ENCODE measurements at places on chromosomes 7 and 10.

GRCh38 chr7:28364082-28364481 lies 48.2 kb upstream of the CREB5 start:
- DNase-seq: no peak

DNA sequence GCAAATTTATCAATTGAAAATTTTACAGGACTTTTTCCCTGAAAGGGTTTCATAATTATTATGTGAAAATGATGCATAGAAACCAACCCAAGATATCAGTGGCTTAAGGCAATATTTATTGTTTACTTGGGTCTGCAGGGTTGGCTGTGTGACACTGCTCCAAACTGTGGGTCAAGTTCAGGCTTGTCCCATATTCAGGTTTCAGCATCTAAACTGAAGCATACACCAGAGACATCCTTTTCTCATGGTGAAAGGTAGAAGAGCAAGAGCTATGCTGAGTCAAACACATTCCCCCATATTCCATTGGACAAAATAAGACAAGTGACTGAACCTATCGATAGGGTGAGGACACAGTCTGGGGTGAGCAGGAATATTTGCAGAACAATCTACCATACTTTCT lies 110.9 kb downstream of the MAPK8 start:
- no peak for DNase-seq

DNA sequence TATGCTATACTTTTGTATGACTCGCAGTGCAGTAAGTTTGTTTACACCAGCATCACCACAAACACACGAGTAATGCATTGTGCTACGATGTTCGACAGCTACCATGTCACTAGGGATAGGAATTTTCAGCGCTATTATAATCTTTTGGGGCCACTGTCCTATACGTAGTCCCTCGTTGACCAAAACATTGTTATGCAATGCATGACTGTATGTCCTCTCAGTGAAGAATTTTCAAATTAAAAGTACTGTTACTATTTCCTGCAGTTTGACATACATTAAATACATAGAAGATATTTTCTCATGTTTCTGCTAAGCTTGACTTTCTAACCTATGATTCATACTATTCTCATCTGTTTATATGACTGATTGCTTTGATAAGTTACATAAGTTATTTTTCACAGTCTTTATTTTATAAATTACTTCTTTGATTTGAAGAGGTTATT lies 203.6 kb downstream of the VTI1A start:
- DNase-seq: no peak

- no peak for DNase-seq
Observed at GRCh38 chr10:124025660-124026588, 67.5 kb downstream of the CHST15 start.

DNA sequence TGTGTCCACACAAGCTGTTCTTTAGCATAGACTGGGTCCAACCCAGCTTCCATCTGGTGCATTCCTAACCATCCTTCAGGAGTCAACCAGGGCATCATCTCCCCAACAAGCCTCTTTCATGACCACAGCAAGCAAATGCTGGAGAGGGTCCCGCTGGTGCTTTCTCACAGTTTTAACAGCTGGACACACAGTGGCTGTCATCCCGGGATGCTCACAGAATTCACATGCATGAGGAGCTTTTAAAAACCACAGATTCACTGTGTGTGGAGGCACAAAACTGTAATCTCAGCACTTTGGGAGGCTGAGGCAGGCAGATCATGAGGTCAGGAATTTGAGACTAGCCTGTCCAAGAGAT lies 6.4 kb upstream of the CYP3A7 start:
- no peak for DNase-seq

DNA sequence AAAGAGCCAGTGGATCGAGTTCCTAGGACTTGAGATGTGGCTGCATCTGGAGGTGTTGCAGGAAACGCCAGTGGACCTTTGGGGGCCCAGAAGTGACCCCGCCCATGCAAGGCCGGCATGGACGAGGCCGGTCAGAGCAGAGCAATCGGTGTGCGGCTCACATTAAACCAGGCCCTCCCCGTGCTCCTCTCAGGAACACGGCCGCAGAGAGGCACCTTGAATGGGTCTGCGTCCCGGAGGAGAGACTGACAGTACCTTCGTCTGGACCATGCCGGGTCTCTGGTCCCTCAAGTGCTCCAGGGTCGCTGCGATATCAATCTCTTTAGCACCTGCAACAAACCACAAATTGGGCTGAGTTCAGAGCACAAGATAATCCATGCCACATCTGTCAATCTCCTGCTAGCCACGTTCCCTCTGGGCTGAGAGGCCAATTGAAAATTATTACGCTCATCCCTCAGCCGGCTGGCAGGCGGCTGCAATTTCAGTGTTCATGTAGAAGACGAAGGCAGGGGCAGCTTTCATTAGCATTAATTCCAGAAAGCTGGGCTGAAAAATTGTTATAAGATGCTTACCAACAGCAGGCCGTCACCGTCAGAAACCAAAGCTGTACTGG lies 212.0 kb downstream of the DNAJB6 start:
- no peak for DNase-seq

- no peak for DNase-seq
Observed at GRCh38 chr10:21488957-21489446, 36.5 kb downstream of the SKIDA1 start.

DNA sequence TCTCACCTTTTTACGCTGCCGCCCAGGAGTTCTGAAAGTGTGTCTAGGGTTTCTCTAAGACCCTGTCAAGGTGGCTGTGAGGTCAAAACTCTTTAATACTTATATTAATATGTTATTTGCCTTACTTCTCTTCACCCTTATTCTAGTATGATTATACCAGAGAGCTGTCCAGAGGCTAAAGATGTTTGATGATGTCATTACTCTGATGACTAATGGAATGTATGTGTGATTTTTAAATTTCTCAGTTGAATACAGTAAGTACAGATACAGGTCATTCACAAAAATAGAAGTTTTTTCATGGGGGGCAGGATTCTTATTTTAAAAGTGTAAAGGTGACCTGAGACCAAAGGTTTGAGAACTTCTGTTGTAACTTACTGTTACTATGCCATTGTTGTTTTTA lies 150.6 kb upstream of the FOXP2 start:
- DNase-seq: no peak

GRCh38 chr10:95651346-95652060 lies 5.0 kb downstream of the ALDH18A1 start:
- no peak for DNase-seq

DNA sequence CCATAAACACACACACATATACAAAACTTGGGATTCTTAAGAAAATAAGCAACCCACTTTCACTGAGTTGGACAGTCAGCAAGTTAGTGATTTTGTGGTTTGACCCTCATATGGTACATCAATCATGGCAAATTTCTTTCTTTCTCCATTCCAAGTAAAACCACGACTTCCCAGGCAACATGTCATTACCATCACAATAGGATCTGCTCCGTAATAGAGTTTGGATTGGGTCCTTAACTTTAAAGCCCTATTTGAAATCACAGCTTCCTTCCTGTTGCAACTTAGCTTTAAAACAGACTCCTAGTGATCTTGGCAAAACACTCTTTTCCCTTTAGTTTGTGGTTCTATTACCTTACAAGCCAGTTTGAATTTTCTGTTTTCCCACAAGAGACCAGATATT lies 483.6 kb downstream of the INHBA start:
- DNase-seq: no peak

- DNase-seq: no peak
Observed at GRCh38 chr10:77673101-77673500, 35.5 kb upstream of the KCNMA1 start.

DNA sequence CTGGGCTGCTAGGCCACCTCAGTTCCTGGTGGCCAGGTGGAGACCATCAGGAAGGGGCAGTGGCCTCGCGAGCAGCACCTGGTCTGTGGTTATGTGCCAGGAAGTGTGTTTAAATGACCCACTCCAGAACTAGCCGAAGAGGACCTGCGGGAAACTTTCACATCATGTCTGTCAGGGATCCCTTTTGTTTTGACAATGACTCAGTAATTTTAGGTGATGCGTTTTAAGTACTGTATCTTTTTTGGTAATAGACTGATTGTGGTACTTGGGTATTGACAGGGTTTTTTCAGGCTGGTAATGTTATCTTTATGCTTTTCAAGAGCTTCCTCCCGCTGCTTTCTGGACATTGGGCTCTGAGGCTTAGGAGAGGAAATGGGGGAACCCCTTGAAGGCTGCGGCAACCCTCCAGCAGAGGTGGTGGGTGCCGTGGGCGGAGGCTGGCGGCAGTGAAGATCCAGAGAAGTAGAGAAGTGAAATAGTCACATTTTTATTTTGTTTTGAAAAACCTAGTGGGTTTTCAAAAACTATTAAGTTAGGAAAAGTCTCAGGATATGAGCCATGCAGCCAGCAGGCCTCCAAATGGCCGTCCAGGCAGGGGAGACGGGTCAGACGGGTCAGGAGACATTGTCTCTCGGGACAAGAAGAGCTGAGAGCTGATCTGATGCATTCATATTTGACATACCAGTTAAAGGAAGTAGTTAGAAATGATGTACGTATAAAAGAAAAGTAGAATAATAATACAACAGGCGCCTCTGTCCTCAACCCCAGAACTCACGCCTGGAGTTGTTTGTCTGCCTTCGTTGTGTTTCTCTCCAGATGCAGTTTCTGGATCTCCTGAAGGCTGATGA lies 27.7 kb downstream of the PPP2R2D start:
- DNase-seq: peak; percentile 23

- DNase-seq: peak; percentile 20
Observed at GRCh38 chr10:34655286-34656170, 159.6 kb downstream of the PARD3 start.

GRCh38 chr7:100588438-100588837 lies 2.3 kb downstream of the FBXO24 start:
- DNase-seq: no peak

- no peak for DNase-seq
Observed at GRCh38 chr10:72087392-72087968, 871 bp downstream of the SPOCK2 start.

DNA sequence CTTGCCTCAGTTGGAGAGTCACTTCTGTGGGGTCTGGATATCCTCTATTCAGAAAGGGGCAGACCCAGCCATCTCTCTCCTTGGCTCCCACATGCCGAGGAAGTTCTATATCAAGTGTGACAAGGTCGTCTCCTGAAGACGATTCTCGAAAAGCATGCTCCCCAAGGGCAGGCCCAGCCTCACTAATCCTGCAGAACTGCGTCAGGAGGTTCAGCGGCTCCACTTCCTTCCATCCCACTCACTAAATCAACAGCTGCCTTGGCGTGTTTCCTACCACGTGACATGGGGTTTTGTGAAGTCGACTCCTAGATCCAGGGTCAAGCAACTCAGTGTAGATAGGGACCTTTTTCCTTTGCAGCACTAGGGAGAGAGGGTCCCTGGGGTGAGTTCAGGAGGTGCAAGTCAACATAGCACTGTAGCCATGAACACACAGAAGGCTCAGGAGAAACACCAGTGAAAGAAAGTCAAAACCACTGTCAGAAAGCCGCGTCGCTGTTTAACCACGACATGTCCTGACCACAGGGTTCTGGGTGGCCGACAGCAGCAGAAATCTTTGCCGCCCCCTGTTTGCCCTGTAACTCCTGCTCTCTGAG lies 156.4 kb downstream of the PRPF18 start:
- no peak for DNase-seq
